ENCODE measurements at places on chromosomes 16 and 17. TPM values are rescaled to one million over a fixed set of nuclear protein-coding genes. Genes with fewer than 3 reads are reported as not detected.

Gene CACNG4
- total RNA-seq = not detected

Gene VTN
- total RNA-seq = 0.33 TPM

Gene BBS2
- 98.6 TPM for total RNA-seq

Gene DPEP2
- 1.9 TPM for total RNA-seq

Gene FADS6
- not detected for total RNA-seq

Gene MYH3
- total RNA-seq = 5.4 TPM

Gene C16orf86
- 3.9 TPM for total RNA-seq

Gene SRCIN1
- 0.54 TPM for total RNA-seq

Gene CD300H
- not detected for total RNA-seq

Gene HMOX2
- 40.2 TPM for total RNA-seq

Gene ADAM11
- total RNA-seq = 0.29 TPM

DNA sequence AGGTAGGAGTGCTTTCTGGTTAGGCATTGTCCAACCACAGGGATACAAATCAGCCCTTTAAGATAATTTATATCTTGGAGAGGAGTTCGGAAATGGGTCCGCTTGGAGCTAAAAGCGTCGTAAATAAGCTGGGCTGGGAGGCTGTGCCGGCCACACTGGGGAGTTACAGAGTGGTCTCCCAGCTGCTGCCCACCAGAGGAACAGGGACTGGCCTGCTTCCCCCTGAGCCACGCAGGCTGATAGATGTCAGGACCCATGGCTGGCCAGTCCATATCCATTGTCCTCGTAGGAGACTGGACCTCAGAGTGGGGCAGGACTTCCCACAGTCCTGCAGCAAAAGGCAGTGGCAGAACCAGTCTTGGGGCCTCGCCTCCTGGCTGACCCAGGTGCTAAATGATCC is 12.6 kb upstream of the WSCD1 start:
- no peak for DNase-seq

DNA sequence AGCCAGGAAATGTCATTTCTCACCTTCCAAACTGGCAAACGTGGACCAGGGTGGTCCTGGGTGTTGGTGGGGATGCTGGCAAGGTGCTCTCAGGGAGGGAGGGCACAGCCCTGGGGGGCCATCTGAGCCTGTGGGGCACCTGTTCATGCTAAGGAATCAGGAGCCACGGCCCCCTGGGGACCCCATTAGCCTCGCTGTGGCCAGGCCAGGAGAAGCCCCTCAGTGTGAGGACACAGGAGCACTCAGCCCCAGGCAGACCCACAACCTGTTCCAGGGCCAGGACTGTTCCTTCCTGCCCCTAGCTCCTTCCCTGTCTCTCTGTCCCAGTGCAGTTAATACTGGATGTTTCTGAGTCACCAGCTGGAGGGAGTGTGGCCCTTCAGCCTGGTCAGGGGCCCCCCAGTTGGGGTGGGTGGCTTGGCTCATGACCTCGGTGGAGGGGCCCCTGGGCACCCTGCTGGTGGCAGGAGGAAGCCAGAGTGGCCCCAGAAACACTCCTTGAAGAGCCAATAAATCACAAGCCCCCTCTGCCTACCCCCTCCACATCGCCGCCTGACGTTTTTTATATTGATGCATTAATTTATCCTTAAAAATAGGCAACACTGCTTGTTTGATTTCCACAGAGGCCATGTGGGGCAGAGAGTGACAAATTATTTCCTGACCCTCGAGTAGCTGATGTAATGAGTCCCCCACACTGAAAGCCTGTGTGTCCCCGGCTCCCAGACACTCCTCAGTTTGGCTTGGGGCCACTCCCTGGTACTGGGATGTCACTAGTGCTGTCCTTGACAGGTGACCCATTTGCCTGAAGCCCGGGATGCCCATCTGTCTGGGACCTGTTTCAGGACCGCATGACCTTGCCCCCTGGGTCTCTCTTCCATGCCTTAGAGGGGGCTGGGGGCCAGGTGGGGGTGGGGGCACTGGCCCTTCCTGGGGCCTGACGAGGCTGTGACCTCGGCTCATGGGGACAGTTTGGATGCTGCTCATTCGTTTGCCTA is 22.3 kb downstream of the ACTG1 start:
- peak; percentile 51 for DNase-seq

GRCh38 chr17:16440901-16441629 is 25.7 kb downstream of the TRPV2 start:
- DNase-seq = no peak

- DNase-seq = no peak
Observed at GRCh38 chr17:72426948-72427760, 306.3 kb downstream of the SOX9 start.

GRCh38 chr17:80045703-80046102 is 9.3 kb downstream of the CCDC40 start:
- no peak for DNase-seq

- DNase-seq = no peak
Observed at GRCh38 chr16:21260870-21261791, 17.0 kb downstream of the CRYM start.

DNA sequence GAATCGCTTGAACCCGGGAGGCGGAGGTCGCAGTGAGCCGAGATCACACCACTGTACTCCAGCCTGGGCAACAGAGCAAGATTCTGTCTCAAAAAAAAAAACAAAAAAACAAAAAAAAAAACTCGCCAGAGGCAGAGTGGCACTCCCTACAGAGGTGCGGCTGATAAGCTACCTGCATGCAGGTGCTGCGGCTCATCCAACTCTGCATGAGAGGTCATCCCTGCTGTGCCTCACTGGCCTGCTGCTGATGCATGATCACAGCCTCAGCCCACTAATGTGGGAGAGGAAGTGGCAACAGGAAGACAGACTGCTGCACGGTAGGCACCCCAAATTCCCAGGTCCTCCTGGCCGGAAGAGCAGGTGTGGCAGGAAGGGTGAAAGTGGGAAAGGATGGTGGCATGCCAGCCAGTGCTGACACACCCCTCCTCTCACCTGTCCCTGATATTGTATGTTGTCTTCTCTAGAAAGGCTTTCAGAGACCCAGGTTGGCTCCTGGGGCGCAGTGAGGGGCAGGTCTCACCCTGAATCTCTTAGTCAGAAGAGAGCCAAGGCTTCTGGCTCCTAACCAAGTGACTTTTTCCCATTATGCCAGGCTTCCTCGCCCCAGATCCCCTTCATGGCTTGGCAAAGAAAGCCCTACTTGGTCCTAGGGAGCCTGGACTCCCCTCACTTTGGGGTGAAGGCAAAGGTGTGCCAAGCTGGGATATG is 11.8 kb downstream of the NXPH3 start:
- DNase-seq = no peak

GRCh38 chr16:56262148-56262547 is 70.9 kb downstream of the GNAO1 start:
- no peak for DNase-seq

DNA sequence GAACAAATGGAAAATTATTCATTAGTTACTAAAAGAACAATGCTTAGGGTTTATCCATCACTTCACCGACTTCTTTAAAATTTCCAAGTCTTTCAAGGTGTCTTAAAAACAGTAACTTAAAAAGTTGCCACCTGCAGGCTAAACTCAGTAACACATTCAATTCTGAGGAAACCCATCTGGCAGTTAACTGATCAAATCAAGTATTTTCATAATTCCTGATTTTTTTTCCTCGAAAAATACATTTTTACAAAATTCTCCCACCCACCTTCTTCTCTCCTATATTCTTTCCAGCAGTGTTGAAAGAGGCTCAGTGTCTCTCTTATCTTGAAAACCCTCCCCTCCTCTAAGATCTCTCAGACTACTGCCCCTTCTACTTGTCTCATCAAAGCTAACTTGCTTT is 29.9 kb downstream of the PARN start:
- no peak for DNase-seq

DNA sequence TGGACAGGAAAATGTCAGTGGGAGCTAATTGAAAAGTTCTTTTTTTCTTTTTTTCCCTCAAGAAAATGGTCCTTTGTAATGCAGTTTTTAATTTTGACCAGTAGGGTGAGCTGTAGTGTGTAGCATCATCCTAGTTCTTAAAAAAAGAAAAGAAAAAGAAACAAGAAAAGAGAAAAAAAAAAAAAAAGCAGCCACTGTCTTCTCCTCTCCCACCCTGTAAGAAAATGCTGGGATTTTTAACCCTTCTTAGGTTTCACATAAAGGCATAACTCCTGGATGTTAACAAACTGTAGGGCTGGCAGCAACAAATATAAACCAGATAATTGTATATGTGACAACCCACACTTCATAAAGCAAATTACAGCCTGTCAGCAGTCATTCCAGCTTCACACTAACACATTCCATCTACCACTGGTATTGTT is 78.1 kb downstream of the SKAP1 start:
- no peak for DNase-seq

GRCh38 chr16:3022208-3022683 is 1.5 kb downstream of the HCFC1R1 start:
- DNase-seq = peak; percentile 97

- DNase-seq = no peak
Observed at GRCh38 chr16:84827131-84827574, 7.4 kb downstream of the CRISPLD2 start.

DNA sequence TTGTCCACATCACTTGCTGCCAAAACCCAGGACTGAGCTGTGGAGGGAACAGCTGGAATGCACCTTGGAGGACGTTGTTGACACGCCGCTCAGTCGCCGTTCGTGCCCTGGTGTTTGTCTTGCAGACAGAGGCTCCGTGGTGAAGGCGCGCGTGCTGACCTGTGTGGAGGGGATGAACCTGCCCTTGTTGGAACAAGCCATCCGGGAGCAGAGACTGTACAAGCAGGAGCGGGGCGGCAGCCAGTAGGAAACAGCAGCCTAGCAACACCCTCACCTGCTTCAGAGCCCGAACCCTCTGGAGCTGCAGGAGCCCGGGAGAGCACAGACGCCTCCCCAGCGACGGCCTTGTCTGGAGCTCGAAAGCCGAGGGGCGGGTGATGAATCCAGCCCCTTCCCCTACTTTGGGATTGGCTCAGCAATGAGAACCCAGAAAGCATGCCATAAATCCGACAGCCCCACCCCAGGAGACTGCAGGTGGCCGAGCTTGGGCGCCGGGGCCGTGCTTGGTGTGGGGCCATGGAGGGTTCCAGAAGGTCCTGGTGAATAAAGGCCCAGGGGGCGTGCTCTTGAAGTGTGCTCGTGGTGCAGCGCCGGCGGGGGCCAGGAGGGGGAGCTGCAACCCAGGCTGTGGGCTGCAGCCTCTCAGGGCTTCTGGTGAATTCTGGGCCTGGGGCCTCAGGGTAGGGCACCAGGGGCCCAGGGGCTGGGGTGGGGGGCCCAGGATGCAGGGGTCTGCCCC is 470 bp upstream of the CDK3 start:
- DNase-seq = peak; percentile 71

DNA sequence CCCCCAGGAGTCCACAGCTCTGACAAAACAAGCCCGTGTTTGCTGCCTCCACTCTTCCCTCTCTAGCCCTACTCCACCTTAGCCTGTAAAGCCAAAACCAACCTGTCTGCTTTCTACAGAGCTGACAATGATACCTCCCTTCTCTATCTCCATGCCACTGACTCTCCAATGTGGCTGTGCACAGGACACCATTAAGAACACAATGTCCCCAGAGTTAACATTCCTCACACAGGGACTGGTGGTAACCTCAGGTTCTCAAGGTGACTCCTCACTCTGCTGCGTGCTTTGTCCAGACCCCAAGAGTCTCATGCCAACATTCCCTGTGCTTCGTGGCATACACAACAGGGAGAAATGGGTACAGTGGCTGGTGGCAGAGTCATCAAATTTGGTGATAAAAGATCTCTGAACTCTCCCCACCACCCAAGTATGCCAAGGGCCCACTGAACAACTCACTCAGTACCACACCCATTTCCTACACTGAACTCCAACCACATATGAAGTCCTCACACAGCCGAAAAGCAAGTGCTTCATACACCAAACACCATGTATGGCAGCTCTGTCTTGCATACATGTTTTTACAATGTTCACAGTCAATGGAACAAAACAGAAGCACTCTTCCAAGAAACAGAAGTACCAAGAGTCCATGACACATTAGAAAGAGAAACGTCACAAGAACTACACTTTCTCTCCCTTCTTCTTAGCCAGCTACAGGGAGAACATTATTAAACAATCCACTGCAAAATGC is 21.1 kb downstream of the CSNK2A2 start:
- DNase-seq = no peak

- DNase-seq = peak; percentile 26
Observed at GRCh38 chr17:38753071-38753506, 548 bp downstream of the PSMB3 start.

- no peak for DNase-seq
Observed at GRCh38 chr17:32520104-32520701, 33.4 kb downstream of the CDK5R1 start.

DNA sequence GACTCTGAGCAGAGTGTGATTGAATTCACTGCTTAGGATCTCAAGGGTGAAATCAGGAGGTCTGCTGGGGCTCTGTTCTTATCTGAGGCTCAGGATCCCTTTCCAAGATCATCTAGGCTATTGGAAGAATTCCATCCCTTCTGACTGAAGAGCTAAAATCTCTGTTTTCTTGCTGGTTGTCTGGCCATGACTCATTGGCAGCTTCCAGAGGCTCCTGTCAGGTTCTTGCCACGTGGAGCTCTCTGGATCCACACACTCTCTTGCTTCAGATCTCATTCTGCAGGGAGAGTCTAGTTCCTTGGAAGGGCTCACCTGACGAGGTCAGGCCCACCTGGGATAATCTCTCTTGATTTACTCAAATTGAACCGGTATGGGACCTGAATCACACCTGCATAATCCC is 930.7 kb downstream of the CDH8 start:
- DNase-seq = no peak

GRCh38 chr16:15506441-15506840 is 72.1 kb downstream of the BMERB1 start:
- no peak for DNase-seq

DNA sequence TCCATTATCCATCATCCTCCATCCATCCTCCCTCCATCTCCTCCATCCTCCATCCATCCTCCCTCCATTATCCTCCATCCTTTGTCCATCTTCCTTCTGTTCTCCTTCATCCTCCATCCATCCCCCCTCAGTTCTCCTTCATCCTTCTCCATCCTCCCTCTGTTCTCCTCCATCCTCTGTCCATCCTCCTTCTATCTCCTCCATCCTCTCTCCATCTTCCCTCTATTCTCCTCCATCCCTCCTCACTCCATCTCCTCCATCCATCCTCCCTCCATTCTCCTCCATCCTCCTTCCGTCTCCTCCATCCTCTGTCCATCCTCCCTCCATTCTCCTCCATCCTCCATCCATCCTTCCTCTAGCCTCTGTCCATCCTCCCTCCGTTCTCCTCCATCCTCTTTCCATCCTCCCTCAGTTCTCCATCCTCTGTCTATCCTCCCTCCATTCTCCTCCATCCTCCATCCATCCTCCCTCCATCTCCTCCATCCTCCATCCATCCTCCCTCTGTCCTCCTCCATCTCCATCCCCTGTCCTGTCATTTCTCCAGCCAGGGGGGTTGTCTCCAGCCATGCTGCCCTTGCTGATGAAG is 143.7 kb downstream of the SDK2 start:
- no peak for DNase-seq

GRCh38 chr17:43679911-43680310 is 18.2 kb upstream of the MEOX1 start:
- no peak for DNase-seq
